ENCODE measurements at places on chromosomes 11 and 22.

DNA sequence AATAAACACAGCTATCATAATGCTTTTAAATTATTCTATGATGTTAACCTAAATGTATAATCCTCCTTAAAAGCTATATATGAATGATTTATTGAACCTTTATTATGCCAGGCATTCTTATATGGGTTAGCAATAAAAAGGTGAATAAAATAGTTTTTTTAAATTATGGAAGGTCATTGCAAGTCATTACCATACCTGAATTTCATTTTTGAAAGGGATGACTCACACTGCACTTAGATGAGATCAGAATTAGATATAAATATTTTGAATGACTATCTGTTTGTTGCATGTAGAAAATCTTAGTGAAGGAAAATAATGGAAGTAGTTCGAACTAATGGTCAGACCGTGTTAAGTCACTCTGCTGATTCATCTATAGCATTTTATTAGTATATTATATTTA is 822.3 kb downstream of the LUZP2 start:
- DNase-seq, result no peak

GRCh38 chr11:116885951-116886655 is 48.7 kb upstream of the APOA1 start:
- no peak for DNase-seq

- no peak for DNase-seq
These were observed 19.4 kb upstream of the BAIAP2L2 start for GRCh38 chr22:38129856-38130255.

DNA sequence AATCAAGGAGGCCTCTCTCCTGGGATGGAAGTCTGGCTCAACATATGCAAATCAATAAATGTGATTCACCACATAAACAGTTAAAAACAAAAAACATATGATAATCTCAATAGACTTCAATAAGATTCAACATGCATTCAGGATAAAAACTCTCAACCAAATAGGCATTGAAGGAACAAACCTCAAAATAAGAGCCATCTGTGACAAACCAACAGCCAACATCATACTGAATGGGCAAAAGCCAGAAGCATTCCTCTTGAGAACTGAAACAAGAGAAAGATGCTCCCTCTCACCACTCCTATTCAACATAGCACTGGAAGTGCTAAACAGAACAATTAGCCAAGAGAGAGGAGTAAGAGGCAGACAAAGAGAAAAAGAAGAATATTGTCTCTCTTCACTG is 54.0 kb upstream of the SEZ6L start:
- DNase-seq, result no peak

DNA sequence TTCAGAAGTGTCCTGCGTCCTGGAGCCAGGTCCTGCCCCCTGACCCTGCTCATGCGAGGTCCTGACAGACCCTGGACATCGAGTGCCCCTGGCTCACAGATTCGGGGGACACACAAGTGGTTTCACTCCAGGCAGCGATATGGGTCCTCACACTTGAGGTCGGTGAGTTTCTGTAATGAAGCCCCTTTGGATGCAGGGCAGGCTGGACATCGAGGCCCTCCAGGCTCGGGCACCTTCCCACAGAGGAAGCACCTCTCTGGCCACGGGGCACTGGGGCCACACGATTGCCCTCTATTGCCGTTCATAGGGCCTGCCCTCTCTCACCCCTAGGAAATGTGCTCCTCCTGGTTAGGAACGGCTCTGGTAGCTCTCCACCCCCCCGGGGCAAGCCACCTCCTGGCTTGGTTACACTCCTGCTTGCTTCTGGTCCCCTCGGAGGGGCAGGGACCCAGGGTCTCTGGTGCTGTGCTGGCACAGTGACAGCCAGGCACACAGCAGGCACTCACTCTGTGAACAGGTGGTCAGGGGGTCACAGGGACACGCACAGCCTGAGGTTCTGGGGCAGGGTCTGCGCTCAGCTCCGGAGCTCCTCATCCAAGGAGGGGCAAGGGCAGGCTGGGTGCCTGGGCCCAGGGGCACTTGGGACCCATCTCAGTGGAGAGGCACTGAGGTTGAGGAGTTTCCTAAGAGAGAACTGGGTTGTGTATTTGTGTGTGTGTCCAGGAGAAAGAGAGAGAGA is 907.7 kb downstream of the BRD1 start:
- no peak for DNase-seq

GRCh38 chr11:125933030-125933813 is 12.6 kb upstream of the VSIG10L2 start:
- peak; percentile 75 for DNase-seq

DNA sequence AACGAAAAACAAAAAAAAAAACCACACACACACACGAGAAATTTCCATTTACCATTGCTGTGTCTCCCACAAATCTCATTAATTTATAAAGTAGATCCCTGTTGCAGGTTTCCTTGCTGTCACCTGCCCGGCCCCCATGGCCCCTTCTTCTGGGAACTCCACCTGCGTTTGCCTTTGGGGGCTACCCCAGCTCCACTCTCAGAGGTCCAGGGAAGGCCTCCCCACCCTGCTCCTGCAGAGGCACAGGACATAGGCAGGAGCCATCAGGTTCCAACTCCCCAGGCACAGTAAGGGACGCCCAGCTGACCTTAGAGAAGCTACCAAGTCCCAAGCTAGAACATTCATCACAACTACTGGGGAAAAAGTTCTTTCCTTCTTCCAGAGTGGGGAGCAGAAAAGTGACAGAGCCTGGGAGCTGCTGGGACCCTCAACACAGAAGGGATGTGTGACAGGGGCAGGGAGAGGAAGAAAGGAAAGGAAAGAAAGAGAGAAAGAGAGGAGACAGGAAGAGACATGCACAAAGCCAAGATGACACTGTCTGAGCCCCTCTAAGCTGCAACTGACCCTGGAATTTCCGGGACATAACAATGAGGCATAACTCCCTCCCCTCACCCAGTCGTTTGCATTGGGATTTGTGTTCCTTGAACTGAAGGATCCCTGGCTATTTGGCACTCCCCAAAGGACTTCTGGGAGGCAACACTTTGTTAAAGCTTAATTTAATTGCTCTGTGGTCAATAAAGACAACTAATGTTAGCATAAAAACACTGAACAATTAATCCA is 175.7 kb downstream of the SHANK2 start:
- no peak for DNase-seq

DNA sequence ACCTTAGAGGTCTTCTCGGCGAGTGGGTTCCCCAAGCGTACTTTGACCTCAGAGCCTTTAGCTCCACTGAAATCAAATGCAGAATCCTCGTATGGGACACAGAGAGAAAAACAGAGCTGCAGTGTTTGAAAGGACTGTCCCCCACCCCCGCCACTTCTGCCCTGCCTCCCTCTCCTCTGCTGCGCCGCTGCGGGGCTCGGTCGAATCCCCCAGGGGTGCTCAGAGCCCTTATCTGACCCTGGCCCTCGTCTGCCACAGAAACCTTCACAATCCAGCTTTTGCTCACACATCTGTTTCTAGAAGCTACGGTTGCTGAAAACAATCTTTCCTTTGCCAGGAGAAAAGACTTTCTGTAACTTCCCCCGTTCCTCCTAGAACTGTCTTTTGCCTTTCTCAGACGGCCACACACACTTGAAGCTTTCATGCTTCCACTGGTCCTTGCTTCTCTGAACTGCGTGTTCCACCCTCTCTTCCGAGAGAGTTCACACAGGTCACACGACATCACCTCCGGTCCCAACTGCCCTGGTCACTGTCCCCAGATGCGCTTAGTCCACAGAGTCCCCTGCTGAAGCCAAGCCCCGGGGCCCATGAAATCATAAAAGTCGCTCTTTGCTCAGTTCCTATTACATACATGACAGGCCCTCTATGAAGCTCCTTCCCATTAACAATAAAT is 3.7 kb downstream of the SMIM35 start:
- DNase-seq, result no peak

GRCh38 chr22:39367035-39367434 is 17.2 kb downstream of the SYNGR1 start:
- no peak for DNase-seq

- DNase-seq, result no peak
These were observed 3.1 kb downstream of the DEAF1 start for GRCh38 chr11:691710-692590.

DNA sequence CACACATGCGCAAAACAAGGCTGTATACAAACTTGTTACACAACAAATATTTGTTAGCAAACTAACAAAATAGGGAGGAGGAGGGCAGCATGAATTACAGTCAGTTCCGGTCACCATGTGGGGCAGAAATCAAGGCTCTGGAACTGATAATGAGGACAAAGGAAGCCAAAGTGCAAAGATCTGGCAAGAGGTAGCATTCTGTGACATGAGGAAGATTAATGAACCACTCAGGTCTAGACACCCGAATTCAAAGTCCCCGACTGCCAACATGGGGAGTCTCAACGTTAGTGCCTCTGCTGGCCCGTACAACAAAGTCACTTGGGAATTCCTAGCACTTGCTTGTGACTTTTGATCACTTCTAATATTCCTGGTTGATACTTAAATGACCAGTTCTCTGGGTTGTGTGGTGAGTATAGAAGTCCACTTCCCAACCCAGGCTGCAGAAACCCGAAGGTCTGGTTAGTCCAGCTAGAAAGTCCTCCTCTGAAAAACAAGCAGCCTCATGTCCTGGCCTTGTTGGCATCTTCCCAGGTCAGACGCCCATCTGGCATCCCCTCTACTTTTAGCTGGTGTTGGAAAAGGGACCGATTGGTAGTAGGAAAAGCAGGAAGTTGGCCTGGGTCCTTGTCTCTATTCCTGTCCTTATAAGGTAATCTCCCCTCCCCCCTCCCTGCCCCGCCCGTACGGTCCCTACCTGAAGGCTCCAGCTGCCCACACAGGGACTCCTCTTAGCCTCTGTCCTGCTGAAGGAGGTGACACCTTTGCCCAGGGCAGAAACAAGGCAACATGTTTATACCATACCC is 1.6 kb downstream of the SUN2 start:
- DNase-seq, result peak; percentile 94

- DNase-seq, result no peak
These were observed 124.3 kb downstream of the ARHGAP20 start for GRCh38 chr11:110587972-110588371.

DNA sequence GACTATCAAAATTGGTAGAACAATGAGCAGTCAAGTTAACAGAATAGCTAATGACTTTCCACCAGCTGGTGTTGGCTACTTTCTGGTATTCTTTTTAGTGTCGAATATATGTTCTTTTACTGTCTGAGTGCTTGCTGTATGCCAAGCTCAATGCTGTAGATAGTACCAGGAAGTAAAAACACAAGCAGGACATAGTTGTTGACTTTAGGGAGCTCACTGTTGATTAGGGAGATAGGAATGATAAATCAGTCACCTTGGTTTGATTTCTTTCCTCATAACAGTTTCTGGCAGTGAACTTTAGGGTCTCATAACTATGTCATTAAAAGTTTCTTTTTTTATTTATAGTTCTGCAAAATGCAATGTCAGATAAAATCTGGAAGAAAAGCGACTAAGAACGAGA is 9.0 kb downstream of the HMGXB4 start:
- DNase-seq, result no peak

- DNase-seq, result no peak
These were observed 25.6 kb downstream of the PARVG start for GRCh38 chr22:44206330-44206645.

GRCh38 chr11:33734441-33735270 is 1.6 kb downstream of the CD59 start:
- no peak for DNase-seq

DNA sequence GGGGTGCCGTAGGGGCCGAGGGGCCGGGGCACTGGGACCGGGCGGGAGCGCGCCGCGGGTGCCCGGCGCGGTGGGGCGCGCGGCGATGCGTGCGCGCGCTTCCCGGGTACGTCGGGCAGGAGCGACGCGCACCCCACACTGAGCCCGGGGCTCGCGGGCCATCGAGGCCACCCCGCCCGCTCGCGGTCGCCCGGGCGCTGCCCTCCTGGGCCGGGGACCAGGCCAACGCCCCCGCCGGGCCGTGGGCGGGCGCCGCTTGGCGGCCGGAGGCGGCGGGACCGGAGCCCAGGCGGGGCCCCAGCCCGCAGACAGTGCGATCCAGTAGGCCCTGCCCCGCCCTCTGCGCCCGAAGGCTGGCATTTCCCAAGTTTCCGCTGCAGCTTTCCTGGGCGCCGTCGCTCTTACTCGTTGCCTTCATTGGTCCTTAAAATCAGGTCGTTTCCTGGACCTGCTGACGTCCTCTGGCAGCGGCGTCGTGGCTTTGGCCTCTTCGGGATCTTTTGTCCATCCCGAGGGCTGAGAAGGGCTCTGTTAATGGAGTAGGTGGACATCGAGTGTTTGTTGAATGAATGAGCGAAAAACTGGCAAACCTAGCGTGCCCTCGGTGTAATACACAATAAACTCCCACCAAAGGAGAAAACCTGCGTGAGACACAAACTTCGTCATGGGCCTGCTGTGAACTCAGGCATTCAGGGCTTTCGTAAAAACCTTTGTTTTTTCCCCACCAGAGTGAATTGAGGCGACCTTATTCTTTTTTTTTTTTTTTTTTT is 638 bp downstream of the PARVA start:
- peak; percentile 59 for DNase-seq

- no peak for DNase-seq
These were observed 12.3 kb downstream of the SPI1 start for GRCh38 chr11:47366020-47366490.

- DNase-seq, result no peak
These were observed 5.4 kb upstream of the MAPK8IP1 start for GRCh38 chr11:45879803-45880686.

DNA sequence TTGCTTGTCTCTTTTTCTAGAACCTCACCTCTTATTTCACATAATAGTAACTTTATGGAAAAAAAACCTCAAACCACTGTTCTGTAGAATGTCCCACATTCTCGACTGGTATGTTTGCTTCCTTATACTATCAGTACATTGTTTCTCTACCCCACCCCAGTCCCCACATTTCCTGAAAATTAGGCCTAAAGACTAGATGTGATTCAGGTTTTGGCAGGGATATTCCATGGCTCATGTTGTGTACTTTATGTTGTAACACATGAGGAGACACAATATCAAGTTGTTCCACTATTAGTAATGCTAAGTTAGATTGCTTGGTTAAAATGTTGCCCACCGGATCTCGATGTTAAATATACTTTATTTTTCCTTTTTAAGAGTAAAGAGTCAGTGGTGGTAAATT is 34.7 kb downstream of the DDIAS start:
- DNase-seq, result no peak

DNA sequence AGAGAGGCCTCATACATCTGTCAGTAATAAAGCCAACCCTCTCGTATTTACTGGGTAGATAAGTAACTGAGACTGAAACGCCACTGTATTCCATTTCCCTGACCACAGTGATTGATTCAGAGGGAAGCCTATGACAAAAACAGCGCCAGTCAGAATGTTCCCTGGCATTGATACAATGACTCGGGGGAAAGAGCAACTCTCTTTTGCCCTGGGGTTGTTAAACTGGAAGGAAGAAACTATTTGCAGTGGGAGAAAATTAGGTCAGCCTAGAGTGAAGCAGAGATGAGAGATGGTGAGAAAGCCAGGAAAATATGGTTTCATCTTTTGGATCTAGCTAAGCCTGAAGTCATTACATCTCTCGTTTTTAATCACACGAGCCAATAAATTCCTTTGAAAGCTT is 48.6 kb upstream of the RBFOX2 start:
- DNase-seq, result peak; percentile 30

DNA sequence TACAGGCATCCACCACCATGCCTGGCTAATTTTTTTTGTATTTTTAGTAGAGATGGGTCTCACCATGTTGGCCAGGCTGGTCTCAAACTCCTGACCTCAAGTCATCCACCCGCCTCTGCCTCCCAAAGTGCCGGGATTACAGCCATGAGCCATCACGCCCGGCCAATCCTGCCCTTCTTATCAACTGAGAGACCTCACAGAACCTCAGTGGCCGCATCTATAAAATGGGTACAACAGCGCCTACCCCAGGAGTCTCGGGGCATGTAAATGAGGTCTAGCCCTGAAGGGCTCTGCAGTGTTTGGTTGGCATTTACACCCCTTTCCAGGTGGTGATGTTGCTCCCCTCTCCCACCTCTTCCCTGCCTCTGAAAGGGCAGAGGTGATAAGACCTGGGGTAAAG is 11.7 kb downstream of the SYNGR1 start:
- no peak for DNase-seq

- peak; percentile 98 for DNase-seq
These were observed 61.5 kb downstream of the ENDOD1 start for GRCh38 chr11:95150956-95151684.
